ENCODE measurements at places on chromosomes 2 and 18.

DNA sequence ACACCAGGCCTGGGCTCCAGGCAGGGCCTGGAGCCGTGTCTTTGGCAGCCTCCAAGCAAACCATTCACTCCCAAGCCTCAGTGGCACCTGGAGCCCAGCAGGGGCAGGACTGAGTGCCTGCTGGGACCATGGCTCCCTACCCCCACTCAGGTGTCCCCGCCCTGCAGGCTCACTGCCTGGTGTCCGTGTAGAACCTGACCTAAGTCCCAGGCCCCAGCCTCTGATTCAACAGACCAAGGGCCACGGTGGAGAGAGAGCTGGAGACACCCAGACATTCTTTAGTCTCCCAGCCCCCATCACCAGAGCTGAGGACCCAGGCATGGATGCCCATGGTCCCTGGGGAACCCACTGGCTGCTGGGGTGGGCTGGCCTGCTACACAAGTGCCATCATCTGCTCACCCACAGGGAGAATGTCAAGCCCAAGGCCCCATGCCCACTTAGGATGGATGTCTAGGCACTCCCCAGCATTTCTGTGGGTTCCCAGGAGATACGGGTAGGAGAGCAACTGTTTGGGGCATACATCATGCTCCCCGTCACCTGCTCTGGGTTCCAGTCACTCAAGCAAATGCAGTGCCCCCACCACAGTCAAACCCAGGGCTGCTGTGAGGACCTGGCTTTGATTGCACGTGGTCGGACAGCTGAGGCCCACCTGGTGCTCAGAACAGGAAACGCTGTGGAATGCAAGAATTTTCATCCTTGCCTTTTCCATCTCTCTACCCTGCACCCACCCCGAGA lies 42.9 kb upstream of the ATG16L1 start:
- DNase-seq: no peak

GRCh38 chr2:6793371-6793770 lies 72.3 kb downstream of the CMPK2 start:
- no peak for DNase-seq

GRCh38 chr18:63961435-63961980 lies 8.4 kb upstream of the SERPINB8 start:
- no peak for DNase-seq

DNA sequence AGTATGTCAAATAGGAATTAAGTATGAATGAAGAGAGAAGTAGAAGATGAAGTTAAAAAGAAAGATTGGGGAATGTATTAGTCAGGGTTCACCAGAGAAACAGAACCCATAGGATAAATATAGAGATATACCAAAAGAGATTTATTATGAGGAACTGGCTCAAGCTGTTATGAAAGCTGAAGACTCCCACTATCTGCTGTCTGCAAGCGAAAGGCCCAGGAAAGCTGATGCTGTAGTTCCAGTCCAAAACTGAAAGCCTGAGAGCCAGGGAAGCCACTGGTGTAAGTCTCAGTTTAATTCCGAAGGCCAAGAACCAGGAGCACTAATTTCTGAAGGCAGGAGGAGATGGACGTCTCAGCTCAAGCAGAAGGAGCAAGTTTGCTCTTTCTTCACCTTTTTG lies 200.9 kb upstream of the FN1 start:
- no peak for DNase-seq

- DNase-seq: no peak
Observed at GRCh38 chr2:139296672-139297209, 516.6 kb upstream of the NXPH2 start.

- no peak for DNase-seq
Observed at GRCh38 chr2:106201661-106202060, 7.6 kb upstream of the UXS1 start.

GRCh38 chr2:240426845-240427721 lies 8.4 kb upstream of the GPC1 start:
- no peak for DNase-seq

GRCh38 chr18:10148189-10148929 lies 234.5 kb downstream of the VAPA start:
- no peak for DNase-seq

GRCh38 chr2:124668161-124668560 lies 643.1 kb downstream of the CNTNAP5 start:
- DNase-seq: no peak

GRCh38 chr18:23521907-23522306 lies 18.6 kb downstream of the RMC1 start:
- DNase-seq: no peak

DNA sequence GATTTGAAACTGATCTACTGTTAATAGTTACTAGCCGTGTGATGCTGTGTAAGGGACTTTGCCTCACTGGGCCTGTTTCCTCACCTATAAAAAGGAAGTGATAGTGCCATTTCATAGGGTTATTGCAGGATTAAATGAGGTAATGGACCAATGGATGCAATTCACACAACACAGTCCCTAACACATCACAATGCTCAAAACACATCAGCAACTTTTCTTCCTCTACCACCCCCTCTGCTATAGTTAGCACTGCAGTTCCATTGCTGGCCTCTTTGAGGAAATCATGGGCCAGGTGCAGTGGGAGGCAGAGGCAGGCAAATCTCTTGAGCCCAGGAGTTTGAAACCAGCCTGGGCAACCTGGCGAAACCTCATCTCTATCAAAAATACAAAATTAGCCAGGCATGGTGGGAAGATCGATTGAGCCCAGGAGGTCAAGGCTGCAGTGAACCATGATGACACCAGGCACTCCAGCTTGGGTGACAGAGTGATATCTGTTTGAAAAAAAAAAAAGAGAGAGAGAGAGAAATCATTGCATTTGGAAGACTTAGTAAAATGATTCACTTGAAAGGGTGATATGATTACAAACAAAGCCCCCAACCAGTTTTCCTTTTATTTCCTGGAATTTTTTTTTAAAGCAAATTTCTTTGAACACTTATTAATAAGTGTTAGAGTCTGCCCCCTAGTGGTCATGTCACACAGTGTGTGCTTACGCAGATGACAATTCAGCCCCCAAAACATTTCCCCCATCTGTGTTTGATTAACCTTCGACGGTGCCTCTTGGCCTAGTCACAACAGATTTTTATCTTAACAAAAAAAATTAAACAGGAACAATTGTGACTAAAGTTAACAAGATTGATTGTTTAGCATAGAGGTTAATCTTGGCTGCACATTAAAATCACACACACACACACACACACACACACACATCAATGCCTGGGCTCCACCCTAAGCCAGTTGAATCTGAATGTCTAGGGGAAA lies 88.6 kb upstream of the BCL11A start:
- no peak for DNase-seq

GRCh38 chr18:65907281-65907680 lies 156.5 kb downstream of the CDH7 start:
- DNase-seq: no peak

GRCh38 chr2:16760426-16760825 lies 94.8 kb upstream of the CYRIA start:
- no peak for DNase-seq

GRCh38 chr2:142714600-142714999 lies 162.9 kb upstream of the KYNU start:
- DNase-seq: no peak

- DNase-seq: no peak
Observed at GRCh38 chr18:58544179-58544578, 84.7 kb downstream of the ALPK2 start.

GRCh38 chr2:23954325-23955014 lies 14.2 kb downstream of the UBXN2A start:
- DNase-seq: no peak

GRCh38 chr2:4588606-4589005 lies 885.2 kb downstream of the DCDC2C start:
- no peak for DNase-seq

GRCh38 chr2:152472481-152472887 lies 137.5 kb downstream of the FMNL2 start:
- no peak for DNase-seq

DNA sequence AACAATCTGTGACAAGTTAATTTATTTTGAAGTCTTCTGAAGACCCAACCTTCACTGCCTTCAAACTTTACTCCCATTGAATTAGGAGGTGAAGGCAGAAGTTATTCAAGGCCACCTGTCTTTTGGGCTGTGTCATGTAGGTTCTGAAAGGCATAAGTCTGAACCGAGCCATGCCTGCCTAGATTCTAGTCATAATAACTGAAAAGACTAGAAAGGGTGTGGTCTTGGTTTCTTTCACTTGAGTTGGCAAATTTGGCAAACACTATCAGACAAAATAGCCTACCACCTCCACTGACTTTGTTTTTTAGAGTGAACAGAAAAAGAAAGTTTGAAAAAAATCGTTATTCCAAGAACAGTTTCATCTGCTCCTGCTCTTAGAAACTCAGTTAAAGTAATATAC lies 38.4 kb downstream of the PPM1B start:
- DNase-seq: no peak

- DNase-seq: no peak
Observed at GRCh38 chr2:42128721-42129486, 40.2 kb upstream of the EML4 start.

DNA sequence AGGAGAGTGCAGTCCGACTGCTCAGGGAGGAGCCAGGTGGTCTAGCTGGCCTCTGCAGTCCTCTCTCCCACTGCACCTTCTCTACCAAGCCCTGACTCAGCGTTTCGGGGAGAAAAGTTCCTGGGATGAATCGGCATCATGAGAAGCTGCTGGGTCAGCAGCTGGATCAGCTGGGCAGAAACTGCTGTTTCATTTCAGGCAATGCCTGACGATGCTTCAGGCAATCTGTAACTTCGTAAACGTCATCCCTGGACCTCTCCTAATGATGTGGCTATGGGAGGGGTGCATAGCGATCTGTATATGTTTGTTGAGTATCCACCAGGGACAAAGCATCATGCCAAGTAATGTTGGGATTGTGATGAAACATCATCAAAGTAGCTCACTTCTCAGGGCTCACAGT lies 20.7 kb downstream of the LIPG start:
- no peak for DNase-seq

- DNase-seq: no peak
Observed at GRCh38 chr2:42229949-42230348, 60.8 kb downstream of the EML4 start.

GRCh38 chr18:35407871-35408481 lies 30.8 kb upstream of the ZNF396 start:
- peak; percentile 23 for DNase-seq
